ENCODE measurements at places on chromosomes 3 and 15.
A peak's percentile ranks its signal among the peaks of the same experiment; 100 is the strongest.

GRCh38 chr3:11651900-11652299 is 8.2 kb upstream of the VGLL4 start:
- DNase-seq: peak; percentile 25

- DNase-seq: peak; percentile 85
Measured at GRCh38 chr3:43155464-43156121, 49.7 kb upstream of the POMGNT2 start.

GRCh38 chr3:195896361-195897080 is 11.8 kb downstream of the TNK2 start:
- peak; percentile 69 for DNase-seq

- DNase-seq: no peak
Measured at GRCh38 chr3:75171630-75172230, 492.4 kb upstream of the FRG2C start.

GRCh38 chr15:78083186-78083585 is 5.7 kb upstream of the TBC1D2B start:
- no peak for DNase-seq

DNA sequence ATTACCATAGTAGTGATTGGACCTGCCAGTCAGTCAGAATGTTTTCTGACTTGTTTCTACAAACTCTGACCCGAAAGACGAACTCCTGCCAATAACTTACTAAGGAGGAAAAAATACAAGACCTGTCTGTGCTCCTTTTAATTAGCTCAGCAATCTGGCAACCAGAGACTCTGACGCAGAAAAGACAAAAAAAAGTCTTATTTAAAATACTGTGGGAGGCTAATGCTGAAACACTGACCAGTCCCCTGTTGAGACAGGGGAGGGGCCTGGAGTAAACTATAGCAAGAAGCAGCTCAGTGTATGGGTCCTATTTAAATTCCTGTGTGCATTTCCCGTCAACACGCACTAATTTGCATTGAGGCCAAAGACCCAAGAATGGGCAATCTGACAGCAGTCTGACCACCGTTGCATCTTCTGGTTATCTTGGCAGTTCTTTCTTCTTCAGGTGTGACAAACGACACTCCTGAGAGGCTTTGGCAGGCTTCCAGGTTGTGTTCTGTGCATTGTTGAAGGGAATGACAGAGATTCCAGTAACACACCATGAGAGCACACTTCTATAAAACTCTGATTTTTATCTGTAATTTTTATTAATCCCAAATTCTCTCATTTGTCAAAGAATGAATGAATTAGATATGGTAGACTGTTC is 1114.3 kb downstream of the IGSF11 start:
- DNase-seq: no peak

DNA sequence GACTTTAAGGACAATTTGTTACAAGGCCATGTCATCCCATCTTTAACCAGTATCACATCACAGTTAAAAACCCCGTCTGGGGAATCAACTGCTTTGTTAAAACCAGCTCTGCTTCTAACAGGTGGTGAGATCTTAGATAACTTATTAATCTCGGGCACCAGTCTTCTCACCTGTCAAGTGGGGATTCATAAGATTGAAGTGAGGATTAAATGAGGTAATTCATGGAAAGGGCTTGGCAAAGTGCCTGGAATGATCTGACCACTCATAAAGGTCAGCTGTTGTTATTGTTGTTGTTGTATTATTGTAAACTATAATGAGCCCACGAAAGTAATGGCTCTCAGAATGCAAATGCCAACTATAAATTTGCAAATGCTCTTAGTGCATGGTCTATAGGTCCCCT is 30.1 kb upstream of the SLC24A5 start:
- DNase-seq: no peak

- no peak for DNase-seq
Measured at GRCh38 chr15:50261981-50262380, 3.5 kb downstream of the HDC start.

DNA sequence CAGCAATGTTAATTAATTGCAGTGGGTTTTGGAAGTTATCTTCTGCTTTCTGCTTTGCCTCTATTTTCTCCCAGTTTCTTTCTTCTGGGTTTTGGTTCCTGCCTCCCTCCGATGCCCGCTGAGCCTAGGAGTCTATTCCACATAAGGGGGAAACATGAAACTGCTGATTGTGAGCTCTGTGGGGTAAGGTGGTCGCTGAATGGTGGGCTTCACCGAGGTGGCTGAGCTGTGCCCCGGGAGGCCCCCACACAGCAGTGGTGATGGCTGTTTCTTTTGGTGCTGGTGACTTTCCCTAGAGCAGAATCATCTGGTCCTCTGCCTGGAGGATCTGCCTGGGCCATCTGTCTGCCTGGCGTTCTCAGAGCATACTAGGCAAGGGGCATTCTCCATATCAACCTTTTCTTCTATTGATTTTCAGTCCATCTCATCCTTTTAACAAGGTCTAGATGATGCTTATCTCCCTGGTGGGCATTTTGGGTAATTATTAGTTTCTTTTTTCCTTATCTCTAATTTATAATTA is 68.8 kb upstream of the ATP2B2 start:
- no peak for DNase-seq

DNA sequence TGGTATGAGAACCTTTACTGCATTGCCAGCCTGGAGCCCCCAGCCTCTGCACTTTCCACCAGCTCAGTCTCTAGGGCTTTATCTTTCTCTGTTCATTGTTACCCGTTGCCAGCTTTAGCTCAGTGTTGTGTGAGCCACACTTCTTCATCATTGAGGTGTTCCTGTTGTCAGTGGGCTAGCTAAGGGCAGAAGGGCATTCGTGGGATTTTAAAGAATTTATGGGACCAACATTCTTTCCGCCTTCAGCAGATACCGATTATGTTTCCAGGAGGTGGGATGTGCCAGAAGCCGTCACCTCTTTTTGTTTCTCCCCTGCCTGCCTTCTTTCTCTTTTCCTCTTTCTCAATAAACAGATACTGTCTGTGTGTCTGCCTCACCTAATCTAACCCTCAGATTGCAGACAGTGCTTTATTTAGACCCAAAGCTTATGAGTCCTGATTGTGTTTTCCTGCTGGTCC is 64.5 kb downstream of the PGPEP1L start:
- DNase-seq: no peak

- no peak for DNase-seq
Measured at GRCh38 chr3:52498137-52499054, 3.3 kb downstream of the STAB1 start.

- DNase-seq: no peak
Measured at GRCh38 chr3:120460862-120461261, 10.1 kb upstream of the FSTL1 start.

DNA sequence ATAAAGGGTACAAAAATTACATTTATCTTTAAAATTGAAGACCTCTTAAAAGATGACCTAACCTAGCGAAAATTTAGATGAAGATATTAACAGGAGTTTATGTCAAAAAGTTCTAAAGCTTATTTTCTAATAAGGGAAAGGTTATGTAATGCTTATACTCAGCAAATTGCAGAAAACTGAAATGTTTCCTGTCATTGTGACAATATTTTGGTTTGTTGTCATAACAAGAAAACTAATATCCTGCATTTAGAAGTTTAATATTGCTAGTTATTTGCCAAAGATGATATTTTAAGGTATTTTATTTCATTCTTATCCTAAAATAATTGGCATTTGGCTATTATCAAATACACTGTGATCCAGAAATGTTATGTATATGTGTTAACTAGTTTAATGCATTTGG is 294.5 kb downstream of the C3orf38 start:
- no peak for DNase-seq

GRCh38 chr3:107855710-107856109 is 235.1 kb downstream of the CD47 start:
- DNase-seq: no peak

DNA sequence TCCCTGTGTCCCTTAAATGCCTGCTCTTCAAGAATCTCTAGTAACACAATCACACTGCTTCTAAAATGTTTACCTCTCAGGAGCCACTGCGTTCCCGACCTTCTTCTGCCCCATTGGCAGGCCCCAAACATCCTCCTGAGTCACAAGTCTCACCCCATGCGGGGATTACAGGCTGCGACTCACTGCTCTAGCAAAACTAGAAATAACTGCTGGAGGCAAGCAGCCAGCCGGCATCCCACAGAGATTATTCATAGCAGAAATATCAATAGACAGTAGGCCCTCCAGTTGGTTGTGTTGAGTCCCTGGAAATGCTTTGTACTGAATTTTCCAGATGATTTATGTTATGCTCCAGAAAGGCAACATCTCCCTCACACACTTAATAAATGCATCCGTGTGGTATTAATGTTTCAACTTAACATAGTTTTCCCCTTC is 64.8 kb downstream of the RFTN1 start:
- peak; percentile 86 for DNase-seq

DNA sequence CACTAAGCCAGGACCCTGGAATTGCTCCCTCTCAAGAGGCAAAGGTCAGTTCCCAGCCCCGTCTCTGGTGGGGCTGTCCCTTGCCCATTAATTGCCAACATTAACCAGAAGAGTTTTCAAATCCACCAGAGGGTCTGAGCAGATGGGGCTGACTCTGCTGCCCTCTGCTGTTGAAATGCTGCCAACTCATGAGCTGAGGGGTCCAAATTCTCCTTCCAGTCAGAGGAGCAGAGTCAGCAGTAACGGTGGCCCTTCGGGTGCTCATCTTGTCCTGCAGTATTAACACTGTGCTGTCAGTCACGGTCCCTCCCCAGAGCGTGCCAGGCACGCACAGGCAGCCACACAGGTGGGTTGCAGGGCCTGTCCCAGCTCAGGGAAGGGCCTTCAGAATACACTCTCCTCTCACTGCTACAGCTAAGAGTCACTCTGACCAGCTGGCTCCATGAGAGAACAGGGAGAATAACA is 10.7 kb upstream of the SPTBN5 start:
- DNase-seq: peak; percentile 88

DNA sequence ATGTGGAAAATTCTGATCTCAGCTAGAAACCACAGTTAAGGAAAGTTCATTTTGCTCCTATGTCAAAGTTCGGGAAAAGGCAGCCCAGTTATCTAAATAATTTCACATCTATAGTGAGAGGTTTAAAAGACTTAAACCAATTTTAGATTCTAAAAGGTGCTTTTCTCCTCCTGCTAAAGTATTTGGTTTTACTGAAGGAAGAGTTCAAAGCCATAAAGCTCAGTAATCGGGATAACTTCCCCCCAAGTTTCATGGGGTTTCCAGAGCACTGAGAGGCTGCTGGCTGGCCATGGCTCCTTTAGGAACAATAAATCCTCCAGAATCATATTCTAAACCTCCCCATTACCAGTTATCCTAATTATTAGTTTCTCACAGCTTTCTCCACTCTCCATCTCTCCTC is 38.2 kb downstream of the ZIC4 start:
- no peak for DNase-seq

DNA sequence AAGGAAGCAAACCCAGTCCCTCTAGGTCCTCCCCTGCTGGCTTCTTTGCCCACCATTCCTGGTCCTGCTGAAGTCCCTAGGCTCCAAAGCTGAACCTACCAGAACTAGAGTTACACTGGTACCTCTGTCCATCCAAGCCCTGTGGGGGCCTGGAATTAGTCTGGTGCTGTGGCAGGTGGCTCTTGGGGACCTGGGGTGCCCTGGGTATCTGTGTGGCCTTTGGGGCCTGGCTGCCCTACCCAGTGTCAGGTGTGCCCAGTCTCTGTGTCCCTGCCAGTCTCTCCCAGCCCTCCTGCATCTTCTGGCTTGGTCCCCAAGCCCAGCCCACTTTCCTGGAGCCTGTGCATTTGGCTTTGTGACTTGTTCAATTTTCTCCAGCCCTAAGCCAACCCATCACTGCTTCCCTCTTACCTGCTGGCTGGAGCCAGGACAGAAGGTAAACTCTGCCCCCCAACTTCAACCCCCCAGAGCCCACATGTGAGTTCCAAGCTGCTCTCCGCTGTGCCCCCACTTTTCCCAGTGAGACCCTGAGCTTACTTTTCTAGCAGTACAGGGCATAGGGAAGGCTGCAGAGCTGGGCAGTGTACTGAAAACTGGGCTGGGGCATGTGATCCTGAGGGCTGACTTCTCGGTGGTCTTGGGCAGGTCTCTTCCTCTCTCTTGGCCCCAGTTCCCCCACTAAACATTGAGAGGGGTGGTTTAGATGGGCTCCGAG is 28.3 kb upstream of the HHATL start:
- no peak for DNase-seq

DNA sequence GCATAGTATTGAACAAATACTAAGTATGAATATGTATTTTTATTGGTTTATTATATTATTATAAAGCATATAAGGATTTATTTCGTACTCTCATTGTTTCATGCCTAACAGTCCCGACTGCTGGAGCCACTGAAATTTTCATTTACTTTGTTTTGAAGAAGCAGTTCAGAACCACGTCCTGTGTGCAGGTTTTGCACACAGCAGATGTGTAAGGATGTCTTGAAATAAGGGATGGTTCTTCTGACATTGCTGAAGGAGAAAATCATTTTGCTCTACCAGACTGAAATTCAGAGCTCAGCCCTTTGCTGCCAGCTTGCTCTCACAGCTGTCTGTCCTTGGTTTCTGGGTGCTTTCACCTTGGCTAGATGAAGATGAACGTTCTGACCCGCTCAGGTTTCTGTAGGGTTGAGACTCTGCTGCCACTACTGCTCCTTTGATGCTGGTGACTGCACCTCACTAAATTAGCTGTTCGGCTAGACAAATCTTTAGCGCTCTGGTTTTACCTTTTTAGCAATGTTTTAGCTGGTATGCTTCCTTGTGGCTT is 54.2 kb downstream of the UBE2E1 start:
- no peak for DNase-seq

- DNase-seq: no peak
Measured at GRCh38 chr3:163929069-163929652, 1149.1 kb downstream of the SI start.

DNA sequence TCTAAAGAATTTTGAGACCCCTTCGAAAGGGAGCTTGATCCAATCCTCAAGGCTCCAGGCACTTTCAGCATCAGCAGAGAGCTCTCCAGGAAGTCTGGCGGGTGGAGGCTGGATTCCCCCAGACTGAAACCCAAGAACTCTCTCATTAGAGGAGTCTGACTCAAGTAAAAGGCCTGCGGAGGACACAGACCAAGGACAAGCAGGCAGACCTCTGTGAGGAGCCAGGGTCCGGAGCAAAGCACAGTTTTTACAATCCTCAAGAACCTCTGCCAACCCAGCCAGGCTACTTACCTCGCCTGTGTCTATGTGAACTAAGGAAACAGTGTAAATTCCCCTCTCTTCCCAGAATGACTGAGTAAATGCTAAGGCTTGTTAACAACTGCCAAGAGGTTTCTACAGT is 86.2 kb downstream of the FBN1 start:
- DNase-seq: peak; percentile 51

DNA sequence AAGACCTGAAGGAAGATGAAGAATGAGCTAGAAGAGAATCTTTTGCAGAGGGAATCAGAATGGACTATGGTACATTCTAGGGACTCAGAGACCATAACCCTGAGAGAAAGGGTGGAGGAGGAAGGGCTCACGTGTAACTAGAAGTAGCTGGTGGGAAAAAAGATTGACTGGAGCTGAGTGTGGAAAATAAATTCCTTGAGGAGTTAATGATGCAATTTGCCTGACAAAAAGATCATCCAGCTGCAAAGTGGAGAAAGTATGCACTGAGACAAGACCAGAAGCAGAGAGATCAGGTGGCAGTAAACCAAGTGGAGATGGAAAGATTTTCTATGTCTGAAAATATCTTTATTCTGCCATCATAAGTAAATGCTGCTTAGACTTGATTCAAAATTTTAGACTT is 52.9 kb upstream of the TBL1XR1 start:
- no peak for DNase-seq
